ENCODE measurements at places on chromosomes 4 and X. TPM values are rescaled to one million over a fixed set of nuclear protein-coding genes. Genes with fewer than 3 reads are reported as not detected.
A peak's percentile ranks its signal among the peaks of the same experiment; 100 is the strongest.

DNA sequence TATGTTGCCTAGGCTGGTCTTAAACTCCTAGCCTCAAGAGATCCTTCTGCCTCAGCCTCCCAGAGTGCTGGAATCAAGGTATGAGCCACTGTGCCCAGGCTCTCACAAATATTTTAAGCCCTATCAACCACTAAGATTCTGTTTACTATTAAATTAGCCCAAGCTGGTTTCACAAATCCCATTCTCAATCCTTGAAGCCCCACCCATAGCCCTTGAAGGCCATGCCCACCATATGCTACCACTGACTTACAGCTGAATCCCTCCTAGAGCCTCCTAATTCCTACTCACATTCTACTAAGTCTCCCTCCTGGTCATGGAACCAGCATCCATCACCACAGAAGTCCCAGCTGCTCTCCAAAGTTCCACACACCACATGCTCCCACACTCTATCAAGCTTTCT is 9.7 kb downstream of the GRIPAP1 start:
- H3K4me1 ChIP-seq: no peaks in the 10 kb centered on the region
- peaks cover 19% of the 10 kb centered on the region for H3K36me3 ChIP-seq
- no peak overlapping the region for H3K27ac ChIP-seq
- no peaks in the 10 kb centered on the region for H3K27me3 ChIP-seq

GRCh38 chr4:114249561-114249960 is 270.1 kb upstream of the ARSJ start:
- no peak overlapping the region for H3K27ac ChIP-seq
- H3K4me1 ChIP-seq: no peaks in the 10 kb centered on the region
- H3K36me3 ChIP-seq: no peaks in the 10 kb centered on the region

- H3K27ac ChIP-seq: peak overlapping the region; percentile 93
- peaks cover 12% of the 10 kb centered on the region for H3K36me3 ChIP-seq
- peak overlapping the region; percentile 81 for H3K4me3 ChIP-seq
- H3K27me3 ChIP-seq: no peaks in the 10 kb centered on the region
These were observed 866 bp upstream of the UVSSA start for GRCh38 chr4:1345903-1346780.

DNA sequence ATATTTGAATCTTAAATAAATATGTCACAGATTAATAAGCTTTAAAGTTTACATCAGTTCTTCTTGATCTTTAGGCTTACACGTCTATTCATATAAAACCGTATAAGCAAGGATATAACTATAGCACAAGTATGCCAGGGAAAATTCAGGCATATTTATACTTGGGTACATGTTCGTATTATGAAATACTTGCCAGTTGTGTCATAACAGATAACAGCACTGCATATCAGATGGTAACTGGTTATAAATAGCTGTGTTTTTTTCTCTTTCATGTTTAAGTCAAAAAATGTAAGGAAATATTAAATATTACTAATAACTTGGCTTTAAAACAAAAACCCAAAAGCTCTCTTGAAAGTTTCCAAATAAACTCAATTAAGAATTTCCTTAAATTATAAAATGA is 17.5 kb downstream of the BRWD3 start:
- H3K27ac ChIP-seq: no peak overlapping the region
- no peak for DNase-seq
- H3K4me1 ChIP-seq: no peaks in the 10 kb centered on the region
- no peaks in the 10 kb centered on the region for H3K27me3 ChIP-seq
- H3K36me3 ChIP-seq: peaks cover 5% of the 10 kb centered on the region

- H3K27me3 ChIP-seq: no peaks in the 10 kb centered on the region
- H3K4me3 ChIP-seq: no peak overlapping the region
- no peaks in the 10 kb centered on the region for H3K36me3 ChIP-seq
- no peaks in the 10 kb centered on the region for H3K4me1 ChIP-seq
- no peak for DNase-seq
- H3K27ac ChIP-seq: no peak overlapping the region
These were observed 32.7 kb upstream of the TCEANC start for GRCh38 chrX:13620207-13620606.

DNA sequence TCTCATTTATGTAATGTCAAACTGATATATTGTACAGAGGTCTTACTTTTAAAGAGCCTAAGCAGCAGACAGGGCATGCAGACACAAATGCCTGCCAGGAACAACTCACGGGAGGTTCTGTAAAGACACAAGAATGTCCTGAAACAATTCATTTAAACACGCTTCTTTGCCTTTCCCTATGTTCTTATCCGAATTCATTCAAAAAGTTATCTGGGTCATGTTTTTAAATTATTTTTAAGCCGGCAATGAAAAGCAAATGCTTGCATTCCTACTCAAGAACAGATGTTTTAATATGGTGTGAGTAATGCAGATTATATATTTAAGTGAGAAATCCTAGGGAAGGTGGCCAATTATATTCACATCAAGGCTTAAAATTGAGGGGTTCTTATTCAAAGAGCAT is 192.6 kb downstream of the PDGFC start:
- H3K36me3 ChIP-seq: no peaks in the 10 kb centered on the region
- H3K4me3 ChIP-seq: no peak overlapping the region
- H3K4me1 ChIP-seq: peaks cover 39% of the 10 kb centered on the region
- no peak overlapping the region for H3K27ac ChIP-seq
- DNase-seq: peak; percentile 26
- no peaks in the 10 kb centered on the region for H3K27me3 ChIP-seq

The ZNF827 gene
- total RNA-seq: 18.4 TPM

DNA sequence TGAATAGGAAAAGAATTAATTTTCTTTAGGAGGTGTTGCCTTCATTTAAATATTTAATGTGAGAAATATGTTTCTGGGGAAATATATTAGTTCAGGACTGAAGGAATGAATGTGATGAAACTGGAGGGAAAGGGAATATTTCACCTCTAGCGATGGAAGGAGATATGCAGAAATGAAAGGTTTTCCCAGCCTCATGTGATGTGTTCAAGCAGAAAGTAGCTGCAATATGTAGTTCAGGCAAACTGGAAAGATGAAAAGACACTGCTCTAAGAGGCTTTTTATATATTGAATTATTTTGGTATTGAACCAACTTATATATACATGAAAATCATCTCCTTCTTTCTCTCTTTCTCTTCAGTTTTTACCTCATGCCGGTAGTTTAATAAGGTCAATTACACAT is 3.4 kb downstream of the GRID2 start:
- DNase-seq: no peak
- peaks cover 17% of the 10 kb centered on the region for H3K27me3 ChIP-seq
- no peaks in the 10 kb centered on the region for H3K36me3 ChIP-seq
- H3K4me3 ChIP-seq: no peak overlapping the region
- H3K27ac ChIP-seq: no peak overlapping the region
- H3K4me1 ChIP-seq: no peaks in the 10 kb centered on the region

The ATP2B3 gene
- 0.42 TPM for total RNA-seq

DNA sequence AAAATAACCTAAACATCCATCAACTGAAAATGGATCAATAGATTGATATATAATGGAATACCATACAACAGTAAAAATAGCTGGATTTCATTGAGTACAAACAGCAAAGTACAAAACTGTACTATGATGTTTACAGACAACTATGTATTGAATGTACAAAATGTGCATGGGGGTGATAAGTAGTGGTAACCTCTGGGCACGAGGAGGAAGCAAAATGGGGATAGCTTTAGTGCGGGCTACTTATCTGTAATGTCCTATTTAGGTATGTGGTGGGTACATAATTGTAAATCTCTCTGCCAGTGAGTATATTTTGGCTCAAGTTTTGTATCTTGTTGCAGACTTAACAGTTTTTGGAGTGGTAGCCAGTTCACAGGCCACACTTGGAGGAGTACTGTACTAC is 123.6 kb downstream of the STAG2 start:
- no peaks in the 10 kb centered on the region for H3K4me1 ChIP-seq
- DNase-seq: no peak
- H3K27me3 ChIP-seq: no peaks in the 10 kb centered on the region
- H3K27ac ChIP-seq: no peak overlapping the region
- no peak overlapping the region for H3K4me3 ChIP-seq

DNA sequence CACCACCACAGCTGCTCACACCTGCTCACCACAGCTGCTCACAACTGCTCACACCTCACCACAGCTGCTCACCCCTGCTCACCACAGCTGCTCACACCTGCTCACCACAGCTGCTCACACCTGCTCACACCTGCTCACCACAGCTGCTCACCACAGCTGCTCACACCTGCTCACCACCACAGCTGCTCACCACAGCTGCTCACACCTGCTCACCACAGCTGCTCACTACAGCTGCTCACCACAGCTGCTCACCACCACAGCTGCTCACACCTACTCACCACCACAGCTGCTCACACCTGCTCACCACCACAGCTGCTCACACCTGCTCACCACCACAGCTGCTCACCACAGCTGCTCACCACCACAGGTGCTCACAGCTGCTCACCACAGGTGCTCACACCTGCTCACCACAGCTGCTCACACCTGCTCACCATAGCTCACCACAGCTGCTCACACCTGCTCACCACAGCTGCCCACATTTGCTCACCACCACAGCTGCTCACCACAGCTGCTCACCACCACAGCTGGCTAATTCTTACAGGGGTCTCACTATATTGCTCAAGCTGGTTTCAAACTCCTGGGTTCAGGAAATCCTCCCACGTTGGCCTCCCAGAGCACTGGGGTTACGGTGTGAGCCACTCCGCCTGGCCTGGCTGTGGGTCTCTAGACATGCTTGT is 30.4 kb upstream of the CPLX1 start:
- no peak for DNase-seq
- H3K36me3 ChIP-seq: peaks cover 13% of the 10 kb centered on the region
- H3K27ac ChIP-seq: no peak overlapping the region
- H3K4me1 ChIP-seq: no peaks in the 10 kb centered on the region

DNA sequence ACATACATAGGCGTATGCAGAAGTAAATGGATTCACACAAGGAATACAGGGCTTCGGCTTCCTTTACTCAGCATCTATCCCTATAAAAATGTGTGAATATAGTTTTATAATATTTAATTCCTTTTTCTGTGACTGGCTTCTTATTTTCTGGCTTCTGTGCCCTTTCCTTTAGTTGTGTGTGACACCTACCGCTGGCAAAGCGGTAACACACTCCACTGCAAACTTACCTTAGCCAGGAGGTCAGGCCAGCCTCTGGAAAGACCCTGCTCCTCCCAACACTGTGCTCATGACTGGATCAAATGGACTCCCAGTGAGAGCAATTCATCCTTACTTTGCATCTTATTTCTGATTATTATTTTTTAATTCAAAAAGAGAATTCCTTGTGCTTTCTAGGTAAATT is 244.2 kb downstream of the ANK2 start:
- no peaks in the 10 kb centered on the region for H3K27me3 ChIP-seq
- peaks cover 32% of the 10 kb centered on the region for H3K4me1 ChIP-seq
- no peaks in the 10 kb centered on the region for H3K36me3 ChIP-seq
- DNase-seq: no peak
- no peak overlapping the region for H3K4me3 ChIP-seq

The FAM47E gene
- total RNA-seq: 0.21 TPM

GRCh38 chr4:53705151-53705764 is 114.0 kb upstream of the LNX1 start:
- no peaks in the 10 kb centered on the region for H3K27me3 ChIP-seq
- no peak overlapping the region for H3K27ac ChIP-seq
- H3K4me1 ChIP-seq: no peaks in the 10 kb centered on the region
- no peak for DNase-seq
- H3K36me3 ChIP-seq: no peaks in the 10 kb centered on the region

The GLRA2 gene
- not detected for total RNA-seq

The GPAT3 gene
- total RNA-seq: 0.74 TPM

DNA sequence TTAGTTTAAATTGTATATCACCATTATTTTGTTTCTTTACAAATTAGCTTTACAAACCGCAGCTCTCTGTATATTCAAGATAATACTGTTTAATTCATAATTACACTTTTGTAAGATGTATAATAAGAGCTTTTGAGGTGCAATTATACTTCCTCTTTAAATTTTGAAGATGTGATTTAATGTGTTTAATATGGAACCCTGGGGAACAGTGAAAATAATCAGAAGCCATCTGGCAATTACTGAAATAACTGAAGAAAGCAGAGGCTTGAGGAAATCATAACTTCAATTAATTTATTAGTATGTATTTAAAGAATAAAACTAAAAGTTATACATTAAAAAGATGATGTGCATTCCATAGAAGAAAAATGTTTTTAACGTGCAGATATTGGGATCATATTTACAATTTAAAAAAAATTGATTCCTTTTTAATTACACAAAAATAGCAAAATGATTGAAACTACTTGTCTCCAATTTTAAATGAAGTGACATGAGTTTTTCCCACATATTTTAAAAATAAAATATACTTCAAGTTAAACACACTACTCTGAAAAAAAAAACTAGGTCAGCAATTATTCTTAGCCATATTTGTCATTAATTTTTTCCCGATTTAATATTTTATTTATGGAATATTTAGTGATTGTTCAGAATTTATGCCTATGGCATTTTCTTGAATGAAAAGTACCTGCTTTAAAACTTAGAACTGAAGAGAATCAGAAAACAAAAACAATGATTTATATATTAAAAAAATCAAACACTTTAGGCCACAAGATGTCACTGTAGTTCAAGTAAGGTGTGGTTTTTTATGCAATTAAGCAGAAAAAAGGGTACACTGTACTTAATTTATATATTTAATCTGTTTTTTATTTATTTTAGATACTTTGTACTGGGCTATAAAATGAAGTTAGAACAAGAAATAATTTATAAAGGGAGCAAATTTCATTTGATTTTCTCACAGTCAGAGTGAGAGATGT is 942.7 kb upstream of the NDST4 start:
- no peaks in the 10 kb centered on the region for H3K27me3 ChIP-seq
- DNase-seq: peak; percentile 74
- peaks cover 7% of the 10 kb centered on the region for H3K36me3 ChIP-seq
- H3K4me3 ChIP-seq: no peak overlapping the region

- no peaks in the 10 kb centered on the region for H3K27me3 ChIP-seq
- DNase-seq: no peak
- H3K4me1 ChIP-seq: peaks cover 4% of the 10 kb centered on the region
- H3K36me3 ChIP-seq: no peaks in the 10 kb centered on the region
- no peak overlapping the region for H3K4me3 ChIP-seq
These were observed 9.5 kb downstream of the HHIP start for GRCh38 chr4:144655491-144655890.

GRCh38 chrX:25819879-25820278 is 318.3 kb upstream of the MAGEB18 start:
- H3K4me3 ChIP-seq: no peak overlapping the region
- no peaks in the 10 kb centered on the region for H3K4me1 ChIP-seq
- no peaks in the 10 kb centered on the region for H3K27me3 ChIP-seq
- no peak overlapping the region for H3K27ac ChIP-seq
- H3K36me3 ChIP-seq: no peaks in the 10 kb centered on the region

Data from A673 (cell line).